ENCODE measurements at places on chromosomes 16 and 17.

DNA sequence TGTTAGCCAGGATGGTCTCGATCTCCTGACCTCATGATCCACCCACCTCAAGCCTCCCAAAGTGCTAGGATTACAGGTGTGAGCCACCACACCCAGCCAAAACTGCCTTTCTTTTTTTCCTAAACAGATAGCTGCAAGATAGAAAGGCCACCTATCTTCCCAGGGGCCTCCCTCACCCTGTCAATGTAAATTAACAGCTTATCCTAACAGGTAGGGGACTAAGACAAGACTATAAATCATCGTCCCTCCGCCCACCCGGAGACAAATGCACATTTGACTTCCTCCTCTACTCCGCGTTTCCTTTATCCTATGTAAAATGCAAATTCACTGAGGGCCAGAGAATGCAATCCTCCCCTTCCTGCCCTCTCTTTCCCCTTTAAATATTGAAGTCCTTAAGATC lies 71.4 kb downstream of the MARF1 start:
- no peak for DNase-seq

DNA sequence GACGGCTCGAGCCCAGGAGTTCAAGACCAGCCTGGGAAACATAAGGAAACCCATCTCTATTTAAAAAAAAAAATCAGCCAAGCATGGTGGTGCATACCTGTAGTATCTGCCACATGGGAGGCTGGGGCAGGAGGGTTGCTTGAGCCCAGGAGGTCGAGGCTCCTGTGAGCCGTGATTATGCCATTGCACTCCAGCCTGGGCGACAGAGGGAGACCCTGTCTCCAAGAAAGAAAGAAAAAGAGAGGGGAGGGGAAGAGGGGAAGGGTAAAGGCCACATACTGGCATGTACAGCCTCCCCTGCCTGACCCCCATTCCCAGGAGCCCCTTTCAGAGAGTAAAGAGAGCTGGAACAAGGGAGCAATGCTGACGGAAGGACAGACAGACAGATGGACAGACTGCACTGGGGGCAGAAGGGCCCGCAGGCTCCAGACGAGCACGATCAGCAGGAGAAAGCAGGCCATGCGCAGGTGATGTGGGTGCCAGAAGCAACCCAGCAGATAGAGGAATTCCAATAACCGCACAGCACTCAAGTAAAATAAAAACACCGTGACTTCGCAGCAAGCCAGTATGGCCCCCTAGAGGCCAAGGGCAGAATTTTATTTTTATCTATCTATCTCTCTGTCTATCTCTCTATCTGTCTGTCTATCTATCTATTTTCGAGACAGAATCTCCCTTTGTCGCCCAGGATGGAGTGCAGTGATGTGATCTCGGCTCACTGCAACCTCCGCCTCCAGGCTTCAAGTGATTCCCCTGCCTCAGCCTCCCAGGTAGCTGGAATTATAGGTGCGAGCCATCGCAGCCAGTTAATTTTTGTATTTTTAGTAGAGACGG lies 27.1 kb upstream of the SNN start:
- peak; percentile 76 for DNase-seq

GRCh38 chr17:44765965-44766364 lies 7.2 kb downstream of the ADAM11 start:
- no peak for DNase-seq

DNA sequence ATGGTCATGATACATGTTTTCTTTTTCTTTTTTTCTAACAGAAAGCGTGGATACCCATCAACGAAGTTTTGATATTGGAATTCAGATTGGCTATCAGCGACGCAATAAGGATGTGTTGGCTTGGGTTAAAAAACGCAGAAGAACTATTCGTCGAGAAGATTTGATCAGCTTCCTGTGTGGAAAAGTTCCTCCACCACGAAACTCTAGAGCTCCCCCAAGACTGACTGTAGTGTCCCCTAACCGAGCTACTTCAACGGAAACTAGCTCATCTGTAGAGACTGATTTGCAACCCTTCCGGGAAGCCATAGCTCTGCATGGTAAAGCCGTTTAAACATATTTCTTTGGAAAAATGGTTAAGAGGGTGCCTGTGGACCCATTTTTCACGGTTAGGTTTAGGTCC lies 11.5 kb downstream of the HAPSTR1 start:
- DNase-seq, result no peak

DNA sequence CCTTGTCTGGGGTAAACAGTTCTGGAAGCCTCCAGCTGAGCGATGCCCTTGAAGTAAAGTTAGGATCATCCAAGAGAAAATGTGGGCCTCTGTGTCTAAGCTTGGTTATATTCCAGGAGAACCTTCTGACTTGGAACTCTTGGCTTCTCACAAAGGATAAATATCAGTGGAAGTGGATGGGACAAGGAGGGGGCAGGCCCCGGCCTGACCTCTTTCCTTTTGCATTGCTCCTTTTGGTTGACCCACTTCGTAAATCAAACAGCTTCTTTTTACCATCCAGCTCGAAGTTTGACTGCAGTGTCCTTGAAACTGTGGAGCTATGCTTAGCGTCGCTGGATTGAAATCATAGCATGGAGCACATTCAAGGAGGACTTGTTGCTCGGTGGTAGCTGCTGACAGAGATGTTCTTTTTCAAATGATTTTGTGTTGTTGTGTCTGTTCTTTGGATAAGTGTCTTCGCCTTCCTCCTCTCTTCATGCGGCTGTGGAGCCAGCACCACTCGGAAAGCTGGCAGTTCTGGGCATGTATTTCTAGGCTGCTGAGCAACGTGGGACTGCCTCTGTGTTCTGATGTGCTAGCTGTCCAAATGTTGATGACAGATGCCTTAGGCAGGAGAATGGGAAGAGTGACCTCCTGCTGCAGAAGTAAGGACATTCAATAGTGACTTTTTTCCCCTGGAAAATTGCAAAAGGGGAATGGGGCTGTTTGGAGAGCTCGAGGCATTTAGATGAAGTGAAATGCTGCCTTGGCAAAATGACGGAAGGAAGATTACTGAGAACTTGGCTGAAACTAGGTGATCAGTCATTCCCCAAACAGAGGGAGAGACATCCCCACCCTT lies 4.5 kb downstream of the MINK1 start:
- no peak for DNase-seq

DNA sequence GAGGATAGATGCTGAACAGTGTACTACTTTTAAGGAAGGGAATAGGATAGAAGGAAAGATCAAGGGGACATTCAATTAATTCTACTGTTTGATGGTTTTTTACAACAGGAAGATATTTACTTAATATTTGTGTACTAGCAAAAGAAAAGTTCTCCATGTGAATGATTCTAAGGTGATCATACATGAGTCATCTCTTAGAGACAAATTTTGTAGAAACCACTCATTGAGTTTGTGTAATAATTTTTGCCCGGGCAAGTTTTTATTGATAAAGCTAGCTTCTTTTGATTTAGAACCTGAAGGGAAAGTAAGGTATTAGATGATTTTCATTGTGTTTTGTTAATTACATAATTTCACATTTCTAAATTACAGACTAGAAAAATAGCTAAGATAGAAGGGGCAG lies 172.8 kb upstream of the PSMD7 start:
- no peak for DNase-seq

DNA sequence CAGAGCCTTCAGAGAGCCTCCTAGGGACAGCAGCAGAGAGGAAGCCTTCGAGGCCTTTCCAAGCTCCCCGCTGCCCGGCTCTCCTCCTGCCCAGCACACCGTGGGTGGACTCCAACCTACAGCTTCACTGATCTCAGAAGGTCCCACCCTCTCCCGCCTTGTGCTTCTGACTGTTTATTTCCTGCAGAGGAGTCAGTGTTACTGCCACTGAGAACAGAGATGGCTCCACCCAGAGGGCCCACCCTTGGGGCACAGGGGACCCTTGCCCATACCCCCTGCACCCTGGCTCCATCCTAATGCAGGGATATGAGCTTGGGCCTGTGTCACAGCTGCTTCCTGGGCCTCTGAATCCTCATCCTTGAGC lies 52.8 kb upstream of the TOB1 start:
- no peak for DNase-seq

DNA sequence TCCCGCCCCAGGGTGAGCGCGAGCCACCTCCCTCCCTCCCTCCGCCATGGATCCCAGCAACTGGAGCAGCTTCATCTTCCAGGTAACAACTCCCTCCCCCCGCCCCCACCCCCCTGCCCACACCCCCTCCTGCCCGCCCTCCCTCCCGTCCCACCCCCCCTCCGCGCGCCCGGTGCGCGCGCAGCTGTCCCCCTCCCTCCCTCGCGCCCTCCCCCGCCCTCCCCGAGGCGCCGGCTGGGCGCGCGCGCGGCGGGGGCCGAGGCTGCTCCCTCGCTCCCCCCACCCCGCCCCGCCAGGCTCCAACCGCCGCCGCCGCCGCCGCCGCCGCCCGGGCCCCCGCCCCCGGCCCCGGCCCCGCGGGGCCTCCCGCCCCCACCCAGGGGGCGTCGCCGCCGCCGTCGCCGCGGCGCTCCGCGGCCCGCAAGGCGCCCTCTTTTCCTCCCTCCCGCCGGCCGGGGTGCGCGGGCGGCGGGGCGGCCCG lies at the start of gene MAZ:
TSS of gene MAZ (plus strand) at position 431 of the 481 bp plus-strand sequence. CDS start 173 bp downstream, outside the sequence.
- DNase-seq, result no peak

DNA sequence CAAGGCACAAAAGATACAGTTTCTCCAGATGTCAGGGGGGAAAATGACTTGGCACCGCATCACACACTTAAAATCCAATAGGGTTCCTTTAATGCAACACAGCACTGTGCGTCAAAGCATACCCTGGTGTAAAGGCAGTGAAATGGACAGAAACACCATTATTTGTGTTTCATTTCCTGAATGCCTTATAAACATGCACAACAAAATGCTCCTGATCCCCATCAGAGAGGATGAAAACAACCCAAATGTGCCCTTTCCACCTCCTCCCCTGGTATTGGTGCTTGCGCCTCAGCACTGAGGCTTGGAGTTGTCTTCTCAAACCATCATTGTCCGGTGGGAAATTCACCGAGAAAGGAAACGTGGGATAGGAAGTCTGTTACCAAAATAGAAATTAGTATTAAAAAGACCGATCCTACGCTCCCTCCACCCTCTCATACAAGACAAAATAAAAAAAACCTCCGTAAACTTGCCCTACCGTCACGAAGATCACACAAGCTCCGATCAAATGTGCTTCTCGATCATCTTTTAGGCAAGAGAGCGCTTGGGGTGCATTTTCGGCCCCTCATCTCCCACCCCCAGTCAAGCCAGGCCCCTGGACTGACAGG lies 722 bp downstream of the CDC27 start:
- DNase-seq, result peak; percentile 20

DNA sequence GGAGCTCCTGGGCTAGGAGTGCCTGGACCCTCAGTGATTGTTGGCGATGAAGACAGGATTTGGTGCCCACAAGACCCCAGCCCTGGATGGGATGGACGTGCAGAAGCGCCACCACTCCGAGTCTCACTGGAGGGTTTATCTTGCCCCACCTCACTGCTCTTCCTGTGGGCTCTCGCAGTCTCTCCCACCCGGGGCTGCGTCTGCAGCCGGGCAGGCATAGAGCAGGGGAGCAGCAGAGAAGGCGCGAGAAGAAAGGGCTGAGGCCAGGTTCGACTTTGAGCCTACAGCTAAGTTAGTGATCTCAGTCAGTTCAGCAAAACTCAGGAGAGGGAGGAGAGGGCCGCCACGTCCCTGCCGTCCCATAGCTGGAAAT lies 6.6 kb downstream of the UBE2I start:
- no peak for DNase-seq

DNA sequence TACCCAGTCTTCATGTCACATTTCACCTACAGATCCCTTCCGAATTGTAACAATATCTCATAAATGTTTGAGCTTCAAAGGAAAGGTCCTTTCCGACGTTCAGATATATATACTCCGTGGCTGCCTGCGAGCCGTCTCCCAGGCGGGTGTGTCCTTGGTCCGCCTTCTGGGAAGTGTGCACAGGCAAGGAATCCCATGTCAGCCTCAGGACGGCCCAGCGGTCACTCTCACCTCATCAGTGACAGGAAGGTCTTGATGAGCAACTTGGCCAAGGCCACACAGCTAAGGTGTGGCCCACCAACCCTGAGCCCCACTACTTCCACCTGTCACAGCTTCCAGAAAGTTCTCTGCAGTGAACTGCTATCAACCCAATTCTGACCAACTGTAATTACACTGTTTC lies 4.3 kb downstream of the LMF1 start:
- no peak for DNase-seq

- peak; percentile 16 for DNase-seq
Measured at GRCh38 chr17:56976941-56977608, 856 bp upstream of the SCPEP1 start.
